Activated T-cell treated with anti-CD3 and anti-CD28 coated beads for 48 hours (primary cell): ENCODE measurements at places on chromosomes 1 and 21.
A peak's percentile ranks its signal among the peaks of the same experiment; 100 is the strongest.

GRCh38 chr1:156703741-156704140, 1.6 kb downstream of the CRABP2 start:
- no peak for DNase-seq

GRCh38 chr1:198876371-198876871, 237.6 kb downstream of the PTPRC start:
- DNase-seq, result no peak

- no peak for DNase-seq
Observed at GRCh38 chr1:58933599-58933926, 149.7 kb upstream of the JUN start.

DNA sequence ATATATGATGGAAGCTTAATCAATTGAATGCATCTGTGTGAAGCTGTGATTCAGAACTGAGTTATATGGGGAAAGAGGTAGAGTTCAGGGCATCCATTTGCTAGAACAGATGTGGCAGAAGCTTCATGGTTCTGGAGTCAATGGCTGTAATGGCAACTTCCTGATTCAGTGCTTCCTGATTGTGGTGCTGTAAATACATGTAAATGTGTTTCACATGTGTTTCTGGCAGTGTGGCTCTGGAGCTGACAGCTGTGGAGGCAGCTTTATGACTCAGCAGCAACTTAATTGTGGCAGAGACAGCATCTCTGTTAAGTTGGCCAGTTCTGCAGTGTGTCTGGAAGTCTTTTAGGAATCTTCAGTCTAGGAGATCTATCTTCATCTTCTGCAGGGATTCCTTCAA, 226.6 kb upstream of the ZRANB2 start:
- DNase-seq, result no peak

- DNase-seq, result no peak
Observed at GRCh38 chr21:34833465-34833864, 164.7 kb downstream of the CLIC6 start.

GRCh38 chr1:197356723-197357533, 88.9 kb downstream of the CRB1 start:
- DNase-seq, result no peak

GRCh38 chr1:23999156-23999671, 19.1 kb upstream of the SRSF10 start:
- DNase-seq, result no peak

DNA sequence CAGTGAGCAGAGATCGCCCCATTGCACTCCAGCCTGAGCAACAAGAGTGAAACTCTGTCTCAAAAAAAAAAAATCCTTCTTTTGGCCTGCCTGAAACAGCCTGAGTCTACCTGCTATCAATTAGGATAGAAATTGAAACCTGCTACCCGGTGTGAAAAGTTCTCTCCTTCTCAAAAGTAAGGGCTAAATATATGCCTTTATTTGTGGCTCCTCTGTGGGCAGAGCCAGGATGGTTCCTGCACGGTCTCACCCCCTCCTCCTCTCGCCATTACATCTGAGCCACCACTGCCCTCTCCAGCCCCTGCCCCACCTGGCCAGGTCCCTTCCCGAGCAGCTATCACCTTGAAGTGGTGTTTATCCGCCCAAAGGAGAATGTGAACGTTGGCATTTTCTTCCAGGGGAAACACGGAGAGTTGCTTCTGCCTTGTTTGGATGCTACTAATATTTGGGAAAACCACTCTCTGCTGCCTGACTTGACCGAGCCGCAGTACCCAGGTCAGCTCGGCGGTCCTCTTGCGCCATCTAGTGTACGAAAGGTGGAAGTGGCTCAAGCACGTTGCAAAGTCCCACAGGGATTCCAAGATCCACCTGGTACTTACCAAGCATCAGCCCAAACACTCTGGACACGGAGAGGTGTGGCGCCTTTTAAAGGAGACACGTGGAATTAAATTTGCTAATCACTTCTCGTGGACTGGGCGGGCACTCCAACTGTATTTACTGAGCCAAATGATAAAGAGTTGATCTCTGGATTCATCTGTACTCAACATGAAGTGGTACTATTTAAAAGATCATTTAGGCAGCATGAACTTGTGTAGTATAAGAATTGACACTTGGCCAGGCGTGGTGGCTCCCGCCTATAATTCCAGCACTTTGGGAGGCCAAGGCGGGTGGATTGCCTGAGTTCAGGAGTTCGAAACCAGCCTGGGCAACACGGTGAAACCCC, 31.9 kb downstream of the SETD4 start:
- DNase-seq, result peak; percentile 49

- DNase-seq, result no peak
Observed at GRCh38 chr1:12244078-12244477, 14.2 kb downstream of the VPS13D start.

DNA sequence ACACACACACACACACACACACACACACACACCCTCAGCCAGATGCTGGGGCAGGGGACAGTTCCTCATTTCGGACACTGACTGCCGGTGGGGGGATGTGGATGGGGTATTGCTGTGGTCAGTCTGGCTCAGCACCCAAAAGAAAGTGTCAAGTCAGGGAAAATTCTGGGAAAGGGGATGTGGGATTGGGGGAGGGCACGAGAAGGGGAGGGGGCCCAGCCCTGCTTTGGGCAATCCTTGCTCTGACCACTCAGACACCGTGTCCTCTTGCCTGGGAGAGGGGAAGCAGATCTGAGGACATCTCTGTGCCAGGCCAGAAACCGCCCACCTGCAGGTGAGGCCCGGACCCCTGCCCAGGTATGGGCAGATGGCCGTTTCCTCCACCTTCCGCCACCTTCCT, at the start of gene C1QC:
C1QC (plus strand) TSS at position 253 of the 400 bp plus-strand sequence. CDS start 391 bp downstream, outside the sequence.
- no peak for DNase-seq

- no peak for DNase-seq
Observed at GRCh38 chr1:42576935-42577334, 81.3 kb upstream of the PPIH start.

DNA sequence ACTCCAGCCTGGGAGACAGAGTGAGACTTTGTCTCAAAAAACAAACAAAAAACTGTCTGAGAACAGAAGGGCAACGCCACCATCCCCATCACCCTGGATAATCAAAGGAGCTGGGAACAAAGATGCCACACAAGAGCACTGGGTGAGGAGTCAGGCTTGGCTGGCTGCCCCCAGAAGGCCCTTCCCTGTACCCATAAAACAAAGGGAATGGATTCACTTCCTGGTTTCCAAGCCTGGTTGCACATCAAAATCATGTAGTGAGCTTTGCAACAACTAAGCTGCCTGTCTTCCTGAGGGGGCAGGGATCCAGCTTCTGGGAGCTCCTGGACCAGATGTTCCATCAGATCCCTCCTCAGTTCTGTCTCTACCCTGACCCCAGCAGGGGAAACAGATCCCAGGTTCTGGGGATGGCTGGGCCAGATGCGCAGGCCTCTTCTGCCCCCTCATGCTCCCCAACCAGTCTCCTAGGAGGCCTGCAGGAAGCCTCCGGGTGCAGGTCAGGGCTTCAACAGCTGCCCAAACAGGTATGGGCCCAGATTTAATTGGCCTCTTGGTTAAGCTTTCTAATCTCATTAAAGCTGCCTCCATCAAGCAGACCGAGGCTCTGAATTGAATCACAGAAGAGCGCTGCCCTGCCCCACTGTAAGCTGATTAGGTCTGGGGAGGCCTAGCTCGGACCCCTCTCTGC, 97.8 kb downstream of the MRPL37 start:
- no peak for DNase-seq

DNA sequence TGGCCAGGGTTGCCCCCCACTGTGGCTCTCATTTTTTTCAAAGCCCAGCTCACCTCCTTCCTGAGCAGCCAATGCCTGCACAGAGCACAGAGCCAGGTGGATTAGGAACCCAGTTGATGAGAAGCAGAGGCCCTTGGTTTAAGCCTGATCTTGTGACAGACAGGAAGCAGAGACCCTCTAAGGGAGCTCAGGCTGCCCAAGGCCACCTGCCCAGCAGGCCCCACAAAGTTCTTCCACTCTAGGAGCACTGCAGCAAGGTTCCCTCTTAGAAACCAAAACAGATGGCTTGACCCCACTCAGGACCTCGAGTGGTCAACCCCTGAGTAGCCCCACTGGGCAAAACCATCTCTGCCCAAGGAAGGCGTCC, 25.5 kb upstream of the PRSS38 start:
- DNase-seq, result no peak

GRCh38 chr1:86381223-86381622, 14.9 kb downstream of the ODF2L start:
- DNase-seq, result no peak

DNA sequence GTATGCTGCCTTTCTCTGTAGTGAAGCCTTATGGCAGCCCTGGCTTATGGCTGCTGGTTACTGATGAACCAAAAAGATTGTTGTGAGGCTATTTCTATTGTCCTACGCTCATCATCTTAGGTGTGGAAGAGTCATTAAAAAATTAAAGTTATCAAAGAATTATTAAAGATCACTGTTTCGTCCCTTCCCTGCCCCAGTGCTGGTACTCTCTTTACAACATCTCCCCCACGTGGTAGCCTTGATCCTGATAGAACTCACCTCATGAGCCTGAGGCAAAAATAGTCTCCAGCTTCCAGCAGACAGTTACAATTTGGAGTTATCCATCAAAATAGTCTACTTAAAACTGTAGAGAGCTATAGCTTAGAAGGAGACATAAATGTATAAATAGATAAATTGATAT, 201.5 kb downstream of the S1PR1 start:
- no peak for DNase-seq

- no peak for DNase-seq
Observed at GRCh38 chr1:37137601-37138000, 103.3 kb upstream of the GRIK3 start.

GRCh38 chr1:223716302-223716862, 4.0 kb downstream of the CAPN2 start:
- DNase-seq, result no peak
